ENCODE measurements at places on chromosomes 2 and 18.

GRCh38 chr2:221264318-221264717 is 307.8 kb downstream of the EPHA4 start:
- no peak for DNase-seq

DNA sequence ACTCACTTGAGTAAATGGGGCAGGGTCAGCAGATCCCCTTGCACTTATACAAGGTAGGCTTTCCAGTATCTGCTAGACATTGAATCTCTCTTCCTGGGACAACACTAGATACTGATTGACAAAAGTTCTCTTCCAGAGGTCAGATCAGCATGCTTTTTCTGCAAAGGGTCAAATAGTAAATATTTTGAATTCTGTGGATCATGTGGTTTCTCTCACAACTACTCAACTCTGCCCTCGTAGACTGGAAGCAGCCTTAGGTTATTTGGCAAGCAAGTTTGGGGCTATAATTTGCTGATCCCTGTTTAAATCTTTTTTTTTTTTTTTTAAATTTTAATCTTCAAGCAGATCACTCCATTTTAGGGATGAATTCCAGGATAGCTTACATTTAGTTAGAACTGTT is 17.4 kb upstream of the NABP1 start:
- DNase-seq = no peak

DNA sequence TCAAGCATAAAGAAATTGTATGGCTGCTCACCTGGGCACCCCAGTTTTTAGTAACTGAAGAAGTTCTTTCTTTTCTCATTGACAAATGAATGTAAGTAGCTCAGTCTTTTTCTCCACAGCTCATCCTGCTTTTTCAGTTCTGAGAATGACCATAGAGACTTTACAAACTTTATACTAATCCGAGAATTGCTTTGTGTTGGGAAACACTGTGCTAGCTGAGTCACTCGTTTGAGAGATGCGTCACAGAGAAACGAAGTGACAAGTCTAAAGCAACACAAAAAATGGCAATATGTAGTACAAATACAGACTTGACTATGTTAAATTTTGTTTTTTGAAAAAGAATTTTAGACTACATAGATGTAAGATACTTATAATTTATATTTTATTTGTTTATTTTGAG is 9.0 kb downstream of the LRRTM4 start:
- no peak for DNase-seq

GRCh38 chr2:240626531-240627300 is 1.4 kb downstream of the GPR35 start:
- no peak for DNase-seq

- no peak for DNase-seq
Observed at GRCh38 chr2:47058003-47058931, 96.8 kb downstream of the STPG4 start.

DNA sequence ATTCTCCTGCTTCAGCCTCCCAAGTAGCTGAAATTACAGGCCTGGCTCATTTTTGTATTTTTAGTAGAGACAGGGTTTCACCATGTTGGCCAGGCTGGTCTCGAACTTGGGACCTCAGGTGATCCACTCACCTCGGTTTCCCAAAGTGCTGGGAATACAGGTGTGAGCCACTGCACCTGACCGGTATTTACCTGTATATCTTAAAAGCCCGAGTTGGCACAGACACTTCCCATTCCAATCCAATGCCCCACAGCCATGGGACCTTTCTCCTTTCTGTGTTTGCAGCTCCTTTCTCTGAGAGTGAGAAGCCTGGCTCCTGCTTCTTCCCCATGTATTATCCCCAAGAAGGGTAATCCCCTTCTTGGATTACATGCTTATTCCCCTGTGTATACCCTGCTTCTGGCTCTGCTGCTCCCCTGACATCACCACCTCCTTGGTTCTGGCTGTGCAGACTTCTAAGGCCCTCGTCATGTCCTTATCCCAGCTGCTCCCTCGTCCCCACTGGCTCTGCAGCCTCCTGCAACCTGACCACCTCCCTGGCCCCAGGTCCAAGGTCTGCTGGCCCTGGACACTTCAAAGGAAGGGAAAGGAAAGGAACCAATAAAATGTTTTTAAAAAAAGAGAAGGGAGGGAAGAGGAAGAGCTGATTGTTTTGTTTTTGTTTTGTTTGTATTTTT is 52.8 kb downstream of the INPP5D start:
- no peak for DNase-seq

DNA sequence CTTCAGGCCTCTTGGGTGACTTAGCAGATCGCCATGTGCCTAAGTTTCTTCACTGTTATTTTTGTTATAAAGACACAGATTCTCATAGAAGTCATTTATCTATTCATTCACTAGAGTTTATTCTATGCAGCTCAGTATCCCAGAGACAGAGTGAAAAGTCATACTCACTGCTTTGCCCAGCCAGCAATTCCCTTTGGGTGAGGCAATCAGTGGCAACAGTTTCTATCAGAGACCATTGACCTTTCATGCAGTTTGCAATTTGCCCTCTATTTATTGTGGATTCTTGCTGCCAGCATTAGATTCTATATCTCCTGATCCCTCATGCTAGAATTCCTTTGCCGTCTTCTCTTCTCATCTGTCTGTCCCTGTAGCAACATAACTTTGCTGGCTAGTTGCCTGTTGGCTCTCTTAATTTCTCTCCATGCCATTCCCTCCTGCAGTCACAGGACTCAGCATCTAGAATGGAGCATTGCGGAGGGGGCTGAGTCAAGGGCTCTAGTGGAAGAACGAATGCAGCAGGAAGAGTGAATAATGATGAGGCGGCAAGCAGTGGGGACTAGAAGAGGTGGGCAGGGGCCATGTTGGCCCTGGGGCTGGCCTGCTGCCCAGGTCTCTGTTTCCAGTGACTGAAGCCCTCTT is 12.2 kb downstream of the SLC9A4 start:
- DNase-seq = no peak

GRCh38 chr18:61336766-61337165 is 3.5 kb downstream of the CDH20 start:
- no peak for DNase-seq
